ENCODE measurements at places on chromosomes 3 and 15. TPM values are rescaled to one million over a fixed set of nuclear protein-coding genes. Genes with fewer than 3 reads are reported as not detected.

GRCh38 chr15:60798821-60799220 is 319.9 kb upstream of the ICE2 start:
- H3K4me1 ChIP-seq, result peaks cover 10% of the 10 kb centered on the region
- peaks cover 17% of the 10 kb centered on the region for H3K27me3 ChIP-seq
- no peak overlapping the region for H3K27ac ChIP-seq
- H3K4me3 ChIP-seq, result no peak overlapping the region
- no peaks in the 10 kb centered on the region for H3K36me3 ChIP-seq

KNG1 gene
- not detected for total RNA-seq

DNA sequence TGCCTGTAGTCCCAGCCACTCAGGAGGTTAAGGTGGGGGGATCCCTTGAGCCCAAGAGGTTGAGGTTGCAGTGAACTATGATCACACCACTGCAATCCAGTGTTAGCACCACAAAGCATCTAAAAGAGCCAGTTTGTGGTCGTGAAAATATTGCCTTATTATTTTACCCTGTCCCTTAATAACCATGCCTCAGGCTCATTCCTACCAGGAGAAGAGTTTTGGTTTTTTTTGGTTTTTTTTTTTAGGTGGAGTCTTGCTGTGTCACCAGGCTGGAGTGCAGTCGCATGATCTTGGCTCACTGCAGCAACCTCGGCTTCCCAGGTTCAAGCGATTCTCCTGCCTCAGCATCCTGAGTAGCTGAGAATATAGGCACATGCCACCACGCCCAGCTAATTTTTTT is 17.9 kb upstream of the AVEN start:
- H3K27ac ChIP-seq, result no peak overlapping the region
- H3K4me3 ChIP-seq, result no peak overlapping the region
- no peaks in the 10 kb centered on the region for H3K36me3 ChIP-seq
- H3K27me3 ChIP-seq, result no peaks in the 10 kb centered on the region
- H3K4me1 ChIP-seq, result no peaks in the 10 kb centered on the region
- DNase-seq, result no peak

DNA sequence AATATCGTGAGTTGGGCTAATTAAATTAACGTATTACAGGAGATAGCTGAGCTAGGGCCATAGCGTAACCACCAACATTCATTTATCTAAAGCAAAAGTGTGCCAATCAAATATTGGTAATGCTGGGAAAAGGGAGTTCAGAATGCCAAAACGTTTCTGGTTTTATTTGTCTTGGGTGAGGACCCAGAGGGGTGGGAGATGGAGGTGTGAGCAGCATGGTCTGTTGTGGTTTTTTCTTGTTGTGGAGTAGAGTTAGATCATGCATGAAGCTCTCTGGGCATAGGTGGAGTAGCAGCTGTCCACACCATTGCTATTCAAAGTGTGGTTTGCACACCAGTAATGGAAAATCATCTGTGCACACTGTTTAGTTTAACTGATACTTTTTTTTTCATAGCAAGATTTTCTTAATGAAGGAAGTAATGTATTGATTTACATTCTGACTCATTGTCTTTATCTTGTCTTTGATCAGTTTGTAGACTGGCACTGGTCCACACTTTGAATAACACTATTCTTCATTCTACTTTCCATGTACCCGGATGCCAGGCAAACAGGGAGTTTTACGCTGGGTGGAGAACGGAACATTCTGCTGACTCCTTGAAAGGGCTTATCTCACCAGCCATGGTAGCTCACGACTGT is 50.8 kb upstream of the CRTC3 start:
- peak; percentile 72 for DNase-seq
- H3K36me3 ChIP-seq, result peaks cover 47% of the 10 kb centered on the region
- H3K27me3 ChIP-seq, result no peaks in the 10 kb centered on the region
- peak overlapping the region; percentile 35 for H3K4me3 ChIP-seq

POC1A gene
- 26.4 TPM for total RNA-seq

DNA sequence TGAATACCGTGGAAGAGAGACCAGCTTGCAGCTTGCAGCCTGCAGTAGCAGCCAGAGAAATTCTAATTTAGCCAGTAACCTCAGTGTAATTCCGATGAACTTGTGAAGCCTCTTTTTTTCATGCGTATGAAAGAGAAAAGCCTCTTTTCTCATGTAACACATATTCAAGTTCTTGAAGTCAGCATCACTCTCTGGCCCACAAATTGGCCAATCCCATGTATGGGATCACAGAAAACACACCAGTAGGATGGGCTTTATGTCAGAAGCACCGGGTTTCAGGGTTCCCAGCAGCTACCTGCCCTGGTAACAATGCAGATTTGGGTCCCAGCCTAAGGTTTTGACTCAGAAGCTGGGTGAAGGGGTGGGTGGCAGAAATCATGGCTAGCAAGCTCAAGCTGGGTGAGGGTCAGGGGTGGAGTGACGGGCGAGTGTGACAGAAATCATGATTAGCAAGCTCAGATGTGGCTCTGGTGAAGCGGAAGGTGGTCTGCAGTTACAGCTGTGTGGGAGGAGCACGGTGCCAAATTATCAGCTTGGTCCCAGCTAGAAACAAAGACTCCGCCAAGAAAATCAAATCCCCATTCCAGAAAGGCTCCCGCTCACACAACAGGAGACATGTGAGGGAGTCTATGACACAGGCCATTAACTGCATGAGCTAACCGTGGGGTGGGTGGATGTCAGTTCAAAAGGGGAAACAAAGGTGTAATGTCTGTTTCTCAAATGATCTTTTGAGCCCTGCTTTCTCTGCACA is 86.6 kb downstream of the SNRK start:
- H3K27me3 ChIP-seq, result no peaks in the 10 kb centered on the region
- DNase-seq, result no peak
- H3K27ac ChIP-seq, result no peak overlapping the region
- H3K36me3 ChIP-seq, result no peaks in the 10 kb centered on the region
- no peak overlapping the region for H3K4me3 ChIP-seq

DNA sequence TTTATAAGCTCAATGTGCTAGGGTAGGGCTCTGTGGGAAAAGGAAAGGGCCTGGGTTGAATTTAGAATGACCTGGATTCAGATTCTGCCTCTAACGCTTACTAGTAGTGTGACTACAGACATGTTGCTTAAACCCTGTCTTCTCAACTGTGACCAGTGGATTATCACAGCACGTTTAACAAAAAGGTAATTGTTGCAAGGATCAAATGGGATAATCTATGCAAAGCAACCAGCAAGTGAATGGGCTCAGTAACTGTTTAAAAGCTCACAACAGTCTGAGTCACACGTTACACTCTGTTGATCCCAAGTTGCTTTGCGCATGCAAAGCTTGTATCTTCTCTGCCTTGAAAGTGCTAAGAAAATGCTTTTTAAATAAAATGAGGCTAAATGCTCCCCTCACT is 236.5 kb downstream of the IL20RB start:
- no peak overlapping the region for H3K4me3 ChIP-seq
- no peak overlapping the region for H3K27ac ChIP-seq
- H3K4me1 ChIP-seq, result no peaks in the 10 kb centered on the region

C3orf70 gene
- 0.12 TPM for total RNA-seq

GPR87 gene
- total RNA-seq, result 1.2 TPM

All from Calu3 (cell line).